ENCODE measurements at places on chromosomes 1 and 21.

- no peak for DNase-seq
Observed at GRCh38 chr1:175888996-175889395, 145.6 kb upstream of the TNR start.

DNA sequence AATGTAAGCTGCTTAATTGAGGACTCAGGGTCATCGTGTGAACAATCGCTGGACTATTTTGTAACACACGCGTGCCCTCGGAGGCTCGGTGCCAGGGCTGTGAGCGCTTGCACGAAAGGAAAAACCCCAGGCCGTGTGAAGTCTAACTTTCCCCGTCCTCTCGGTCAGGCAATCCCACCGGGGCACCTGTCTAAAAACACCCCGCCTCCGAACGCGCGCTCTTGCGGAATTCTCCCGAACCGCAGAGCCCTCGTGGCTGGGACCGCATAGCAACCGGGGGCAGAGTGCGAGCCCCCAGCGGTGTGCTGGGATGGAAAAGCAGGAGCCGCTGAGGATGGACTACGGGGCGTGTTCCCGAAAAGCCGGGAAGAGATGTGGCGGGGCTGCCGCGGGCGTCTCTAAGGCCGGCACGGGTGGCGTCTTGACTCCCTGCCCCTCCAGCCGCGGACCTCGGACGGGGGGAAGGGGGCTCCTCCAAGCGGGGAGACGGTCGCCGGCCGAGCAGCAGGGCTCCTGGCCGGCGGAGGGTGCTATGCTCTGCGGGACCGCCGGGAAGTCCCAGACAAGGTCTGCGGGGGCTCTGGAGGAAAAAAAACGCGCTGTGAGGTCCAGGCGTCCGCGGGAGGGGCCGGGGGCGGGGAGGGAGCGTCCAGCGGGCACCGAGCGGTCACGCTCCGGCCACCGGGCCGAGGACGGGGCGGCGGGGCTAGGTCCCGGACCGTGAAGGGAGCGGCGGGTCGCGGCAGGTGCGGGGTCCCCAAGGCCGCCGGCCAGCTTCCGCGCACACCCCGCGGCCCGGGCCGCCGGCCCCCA, 936 bp downstream of the ZBTB21 start:
- DNase-seq = no peak

DNA sequence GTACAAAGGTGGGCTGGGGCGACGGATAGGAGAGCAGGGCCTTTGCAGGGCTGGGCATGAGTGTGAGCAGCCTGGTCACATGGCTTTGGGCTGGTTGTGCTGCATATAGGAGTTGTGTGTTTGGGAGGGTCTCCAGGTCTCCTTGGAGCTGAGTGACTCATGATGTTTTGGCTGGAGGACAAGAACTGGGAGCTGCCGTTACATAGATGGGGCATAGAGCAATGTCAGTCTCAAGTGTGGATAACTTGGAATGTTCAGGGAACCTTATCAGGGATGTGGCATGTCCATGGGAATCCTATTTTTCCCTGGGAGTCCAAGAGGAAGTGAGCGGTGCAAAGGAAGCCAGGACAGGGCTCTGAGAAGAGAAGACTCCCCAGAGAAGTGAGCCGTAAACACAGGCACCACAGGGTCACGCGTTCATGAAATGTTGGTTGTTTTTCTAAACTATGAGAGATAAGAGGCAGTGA, 136.4 kb upstream of the KCNE2 start:
- no peak for DNase-seq

DNA sequence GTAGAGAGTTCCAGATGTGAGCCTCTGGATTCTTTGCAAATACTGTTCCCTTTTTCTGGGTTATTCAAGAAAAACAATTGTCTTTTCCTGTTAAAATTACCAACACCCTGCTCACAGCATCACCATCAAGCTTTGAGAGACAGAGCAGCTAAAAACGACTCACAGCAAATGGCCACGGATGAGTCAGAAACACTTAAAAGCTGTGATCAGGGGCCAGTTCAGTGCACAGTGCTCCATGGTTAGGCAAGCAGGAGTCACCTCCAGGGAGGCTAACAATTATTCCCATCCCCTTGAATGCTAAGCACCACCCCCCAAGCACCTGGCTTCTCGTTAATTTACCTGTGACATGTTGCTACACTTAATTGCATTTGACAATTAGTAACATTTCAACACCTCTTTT, 128.4 kb upstream of the CAMK1G start:
- DNase-seq = no peak

Measured in stimulated activated CD4-positive, alpha-beta T cell treated with anti-CD3 and anti-CD28 coated beads, Interleukin-15, amount 100 ng/mL, for 1 hour (primary cell).